ENCODE measurements at places on chromosomes 7 and 10.
A peak's percentile ranks its signal among the peaks of the same experiment; 100 is the strongest.

- H3K4me1 ChIP-seq: no peaks in the 10 kb centered on the region
- H3K36me3 ChIP-seq: peaks cover 2% of the 10 kb centered on the region
- H3K27me3 ChIP-seq: peaks cover 2% of the 10 kb centered on the region
- DNase-seq: no peak
- H3K27ac ChIP-seq: no peak overlapping the region
Observed at GRCh38 chr7:22296916-22297315, 60.0 kb downstream of the RAPGEF5 start.

- H3K4me1 ChIP-seq: peaks cover 19% of the 10 kb centered on the region
- peaks cover 3% of the 10 kb centered on the region for H3K36me3 ChIP-seq
- no peaks in the 10 kb centered on the region for H3K27me3 ChIP-seq
- DNase-seq: no peak
Observed at GRCh38 chr7:29091715-29092114, 54.6 kb downstream of the CPVL start.

- no peak overlapping the region for H3K4me3 ChIP-seq
- no peak overlapping the region for H3K27ac ChIP-seq
- H3K36me3 ChIP-seq: no peaks in the 10 kb centered on the region
- no peak for DNase-seq
- H3K27me3 ChIP-seq: no peaks in the 10 kb centered on the region
Observed at GRCh38 chr7:105653441-105654005, 72.2 kb upstream of the EFCAB10 start.

DNA sequence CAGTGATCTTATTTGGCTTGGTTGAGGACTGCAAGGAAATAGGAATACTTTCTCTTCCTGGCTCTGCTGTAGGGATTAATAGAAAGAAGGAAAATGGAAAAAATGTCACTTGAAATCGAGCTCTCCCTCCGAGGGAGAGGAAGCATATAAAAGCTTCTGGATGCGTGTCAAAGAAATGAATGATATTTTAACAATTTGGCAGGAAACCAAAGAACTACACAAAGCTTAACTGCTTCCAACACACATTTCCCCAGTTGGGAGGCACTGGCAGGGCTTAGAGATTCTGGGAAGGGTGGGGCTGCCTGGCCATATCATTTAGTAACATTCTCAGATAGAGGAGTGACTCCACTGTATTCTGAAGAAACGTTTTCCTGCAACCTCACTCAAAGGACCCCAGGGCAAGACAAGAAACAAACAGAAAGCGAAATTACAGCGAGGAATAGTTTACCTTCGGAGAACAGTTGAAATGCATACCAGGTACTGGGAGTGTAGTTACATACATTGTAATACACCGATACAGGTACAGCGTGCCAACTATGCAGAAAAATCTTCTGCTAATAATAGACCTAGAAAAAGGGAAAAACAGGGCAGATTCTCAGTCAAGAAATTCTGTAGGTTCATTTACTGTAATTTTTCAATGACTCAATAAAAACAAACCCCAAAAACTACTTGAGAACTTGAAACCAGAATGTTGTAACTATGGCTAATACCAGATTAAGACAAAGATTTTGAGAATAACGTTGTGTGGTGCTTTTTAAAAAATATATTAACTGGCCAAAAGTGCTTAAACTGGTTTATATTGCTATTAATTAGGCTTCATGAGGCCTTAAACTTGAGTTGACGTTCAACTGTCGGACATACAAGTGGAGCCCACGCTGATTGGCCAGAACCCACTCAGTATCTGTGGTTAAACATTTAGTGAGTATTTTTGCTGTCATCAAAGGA is 75.7 kb upstream of the ASAH2 start:
- no peak for DNase-seq
- H3K4me1 ChIP-seq: peaks cover 8% of the 10 kb centered on the region
- peak overlapping the region; percentile 22 for H3K27ac ChIP-seq

- DNase-seq: no peak
- peaks cover 34% of the 10 kb centered on the region for H3K4me1 ChIP-seq
- peak overlapping the region; percentile 58 for H3K27ac ChIP-seq
- peaks cover 12% of the 10 kb centered on the region for H3K36me3 ChIP-seq
- H3K27me3 ChIP-seq: no peaks in the 10 kb centered on the region
Observed at GRCh38 chr7:134905375-134905774, 80.9 kb upstream of the AGBL3 start.

DNA sequence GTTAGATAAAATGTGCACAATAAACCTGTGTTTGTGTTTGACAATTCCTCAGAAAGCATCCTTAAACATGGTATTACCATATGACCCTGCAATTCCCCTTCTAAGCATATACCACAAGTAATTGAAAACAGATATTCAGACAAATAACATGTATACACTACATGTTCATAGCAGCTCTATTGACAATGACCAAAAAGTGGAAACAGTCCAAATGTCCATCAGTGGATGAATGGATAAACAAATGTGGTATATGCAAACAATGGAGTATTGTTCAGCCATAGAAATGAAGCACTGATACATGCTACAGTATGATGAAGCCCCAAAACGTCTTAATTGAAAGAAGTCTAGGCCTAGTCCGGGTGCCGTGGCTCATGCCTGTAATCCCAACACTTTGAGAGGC is 280.1 kb downstream of the OTUD1 start:
- DNase-seq: no peak
- no peaks in the 10 kb centered on the region for H3K4me1 ChIP-seq
- peaks cover 40% of the 10 kb centered on the region for H3K27me3 ChIP-seq
- no peak overlapping the region for H3K27ac ChIP-seq

GRCh38 chr10:75514830-75515229 is 83.4 kb downstream of the LRMDA start:
- H3K27me3 ChIP-seq: peaks cover 47% of the 10 kb centered on the region
- no peak overlapping the region for H3K27ac ChIP-seq
- H3K36me3 ChIP-seq: peaks cover 12% of the 10 kb centered on the region

DNA sequence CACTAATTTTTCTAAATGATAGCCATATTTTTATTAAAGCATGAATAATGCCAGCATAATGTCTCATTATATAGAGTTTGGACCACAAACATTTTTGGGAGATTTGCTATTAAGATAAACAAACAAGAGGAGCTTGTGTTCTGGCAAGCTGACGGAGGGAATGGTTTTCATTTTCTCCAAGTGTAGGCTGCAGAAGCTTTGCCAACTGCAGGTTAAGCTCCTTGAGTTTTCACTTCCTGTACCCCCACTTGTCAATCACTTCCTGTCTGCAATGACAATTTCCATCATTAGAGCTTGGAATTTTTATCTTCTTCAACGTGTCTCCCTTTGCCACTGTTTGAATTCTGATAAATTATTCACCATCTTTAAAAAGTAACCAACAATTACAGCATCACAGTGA is 13.4 kb downstream of the EBF3 start:
- H3K27me3 ChIP-seq: peaks cover 55% of the 10 kb centered on the region
- peak overlapping the region; percentile 34 for H3K27ac ChIP-seq
- no peak overlapping the region for H3K4me3 ChIP-seq

GRCh38 chr7:24778543-24779282 is 21.4 kb upstream of the GSDME start:
- H3K27ac ChIP-seq: no peak overlapping the region
- H3K36me3 ChIP-seq: no peaks in the 10 kb centered on the region
- no peak overlapping the region for H3K4me3 ChIP-seq

DNA sequence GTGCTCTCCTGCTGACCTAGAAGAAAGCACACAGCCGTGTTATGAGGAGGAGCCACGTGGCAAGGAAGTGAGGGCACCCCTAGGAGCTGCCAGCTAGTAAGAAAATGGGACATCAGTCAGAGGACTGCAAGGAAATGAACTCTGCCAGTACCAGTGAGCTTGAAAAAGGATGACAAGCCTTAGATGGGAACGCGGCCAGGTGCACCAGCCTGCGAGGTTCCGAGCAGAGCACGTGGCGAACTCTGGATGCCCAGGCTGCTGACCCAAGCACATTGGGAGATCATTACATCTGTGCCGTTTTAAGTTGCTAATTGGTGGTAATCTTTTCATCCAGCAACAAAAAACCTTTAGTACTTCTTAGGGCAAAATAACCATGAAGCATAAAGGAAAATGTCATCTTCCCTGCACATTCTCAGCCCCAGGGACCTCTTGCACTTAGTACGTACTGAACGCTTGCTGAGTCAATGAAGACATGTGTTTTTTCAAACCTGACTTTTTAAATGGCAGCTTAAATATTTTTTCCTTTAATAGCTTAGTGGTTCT is 69.4 kb downstream of the AMZ1 start:
- no peaks in the 10 kb centered on the region for H3K27me3 ChIP-seq
- peaks cover 49% of the 10 kb centered on the region for H3K4me1 ChIP-seq
- H3K27ac ChIP-seq: peak overlapping the region; percentile 95
- H3K4me3 ChIP-seq: peak overlapping the region; percentile 9

- H3K36me3 ChIP-seq: peaks cover 4% of the 10 kb centered on the region
- DNase-seq: no peak
Observed at GRCh38 chr7:17436126-17436525, 137.7 kb downstream of the AHR start.

GRCh38 chr7:110647266-110647665 is 443.7 kb upstream of the LRRN3 start:
- H3K27me3 ChIP-seq: no peaks in the 10 kb centered on the region
- H3K36me3 ChIP-seq: no peaks in the 10 kb centered on the region
- no peak for DNase-seq
- H3K4me3 ChIP-seq: no peak overlapping the region
- no peak overlapping the region for H3K27ac ChIP-seq

DNA sequence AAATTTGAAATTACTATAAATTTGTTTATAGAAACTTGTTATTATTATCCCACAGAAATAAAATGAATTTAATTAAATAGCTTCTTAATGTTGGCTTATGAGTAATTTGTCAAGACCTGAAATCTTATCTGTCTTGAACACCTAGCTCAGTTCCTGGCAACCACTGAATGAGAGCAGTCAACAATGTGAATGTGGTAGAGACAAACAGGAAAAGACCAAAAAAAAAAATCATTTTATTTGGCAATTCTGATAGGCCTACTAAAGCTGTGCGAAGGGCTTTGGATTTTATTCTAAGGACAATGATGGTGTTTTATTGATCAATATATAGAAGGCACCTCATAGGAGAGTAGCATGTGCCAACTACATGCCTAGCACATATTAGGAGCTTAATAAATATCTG is 127.8 kb upstream of the RSU1 start:
- DNase-seq: no peak
- no peaks in the 10 kb centered on the region for H3K36me3 ChIP-seq
- H3K27ac ChIP-seq: no peak overlapping the region
- no peaks in the 10 kb centered on the region for H3K27me3 ChIP-seq

- DNase-seq: peak; percentile 51
- H3K4me1 ChIP-seq: peaks cover 24% of the 10 kb centered on the region
- no peak overlapping the region for H3K27ac ChIP-seq
Observed at GRCh38 chr10:100656454-100656853, 88.9 kb upstream of the PAX2 start.

GRCh38 chr7:141073173-141073640 is 657 bp upstream of the TMEM178B start:
- no peaks in the 10 kb centered on the region for H3K36me3 ChIP-seq
- peak; percentile 77 for DNase-seq
- H3K4me1 ChIP-seq: peaks cover 17% of the 10 kb centered on the region
- H3K4me3 ChIP-seq: peak overlapping the region; percentile 65

GRCh38 chr10:16967866-16968415 is 150.7 kb upstream of the RSU1 start:
- H3K4me3 ChIP-seq: no peak overlapping the region
- DNase-seq: no peak
- H3K36me3 ChIP-seq: no peaks in the 10 kb centered on the region
- peak overlapping the region; percentile 87 for H3K27ac ChIP-seq

DNA sequence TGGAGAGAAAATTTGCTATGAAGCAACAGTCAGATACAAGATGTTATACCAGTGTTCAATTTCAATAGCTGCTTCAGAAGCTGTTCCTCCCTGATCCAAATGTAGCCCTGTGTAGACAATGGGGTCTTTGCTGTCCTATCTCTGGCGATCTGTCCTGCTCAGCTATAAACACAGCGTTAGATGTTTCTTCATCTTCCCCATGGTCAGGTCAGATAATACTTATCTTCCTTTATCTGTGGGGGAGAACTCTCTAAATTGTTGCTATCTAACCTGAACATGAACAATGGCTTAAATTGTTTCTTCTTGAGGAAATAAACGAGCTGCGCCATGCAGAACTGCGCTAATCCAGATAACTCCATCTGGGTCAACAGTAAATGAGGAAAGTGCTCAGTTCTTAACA is 15.6 kb upstream of the KIAA1217 start:
- H3K36me3 ChIP-seq: no peaks in the 10 kb centered on the region
- peak overlapping the region; percentile 75 for H3K27ac ChIP-seq
- DNase-seq: no peak
- no peaks in the 10 kb centered on the region for H3K27me3 ChIP-seq
- H3K4me1 ChIP-seq: peaks cover 35% of the 10 kb centered on the region
- no peak overlapping the region for H3K4me3 ChIP-seq

DNA sequence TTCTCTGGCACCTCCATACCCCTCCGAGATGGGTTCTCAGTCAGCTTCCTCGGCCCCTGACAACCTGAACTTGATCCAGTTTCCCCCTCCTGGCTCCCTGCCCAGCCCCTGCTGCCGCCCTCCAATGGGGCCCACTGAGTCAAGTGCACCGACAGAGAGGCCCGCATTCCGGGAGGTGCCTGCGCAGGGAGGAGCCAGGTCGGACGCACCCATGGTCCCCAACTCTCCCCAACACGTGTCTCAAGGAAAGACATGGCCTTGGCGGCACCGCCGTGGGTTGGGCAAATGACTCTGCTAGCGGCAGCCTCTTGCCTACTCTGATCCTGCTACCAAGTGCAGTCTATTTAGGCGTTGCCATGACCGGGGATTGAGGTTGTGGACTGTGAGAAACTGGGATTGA is 275.3 kb downstream of the SNX13 start:
- H3K27me3 ChIP-seq: no peaks in the 10 kb centered on the region
- DNase-seq: no peak
- H3K4me1 ChIP-seq: peaks cover 25% of the 10 kb centered on the region
- H3K36me3 ChIP-seq: no peaks in the 10 kb centered on the region

DNA sequence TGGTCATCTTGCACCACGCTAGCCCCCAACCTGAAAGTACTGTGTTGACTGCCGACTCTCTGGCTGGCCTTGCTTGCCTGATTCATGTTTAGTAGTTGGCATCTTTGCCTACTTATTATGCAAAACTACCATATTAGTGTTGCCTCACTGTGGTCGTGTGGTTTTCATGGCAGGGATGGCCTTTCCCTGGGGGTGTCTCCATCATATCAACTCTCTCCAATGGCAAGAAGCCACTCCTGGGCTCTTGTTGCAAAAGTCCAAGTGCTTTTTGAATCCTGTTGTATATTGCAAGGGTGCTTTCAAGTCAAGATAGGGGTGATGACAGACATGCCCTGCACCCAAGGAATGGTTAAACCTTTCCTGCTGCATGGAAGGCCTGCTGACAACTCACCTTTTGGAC is 39.4 kb downstream of the ABLIM1 start:
- no peaks in the 10 kb centered on the region for H3K27me3 ChIP-seq
- H3K27ac ChIP-seq: no peak overlapping the region
- H3K4me1 ChIP-seq: peaks cover 13% of the 10 kb centered on the region
- DNase-seq: no peak
- H3K4me3 ChIP-seq: no peak overlapping the region
- no peaks in the 10 kb centered on the region for H3K36me3 ChIP-seq

DNA sequence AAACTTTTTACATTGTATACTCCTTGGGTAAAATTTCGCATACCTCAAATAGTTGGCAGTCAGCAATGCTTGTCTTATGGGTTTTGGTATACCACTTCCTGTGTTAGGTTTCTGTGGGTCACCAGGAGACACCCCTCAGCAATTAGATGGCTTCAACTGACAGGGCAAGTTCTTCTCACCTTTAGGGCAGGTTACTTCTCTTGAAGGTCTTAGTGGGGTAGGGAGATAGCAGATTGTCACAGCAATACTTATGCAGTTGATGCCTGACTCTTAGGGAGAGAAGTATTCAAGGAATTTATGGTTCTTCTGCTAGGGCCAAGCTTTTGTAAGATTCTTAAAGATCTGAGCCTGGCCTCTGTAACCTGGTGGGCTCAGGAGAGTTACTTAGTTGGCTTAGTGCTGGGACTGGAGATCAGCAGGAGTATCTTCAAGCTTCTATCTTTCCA is 42.9 kb downstream of the MKLN1 start:
- H3K4me1 ChIP-seq: peaks cover 20% of the 10 kb centered on the region
- H3K4me3 ChIP-seq: no peak overlapping the region
- no peak for DNase-seq
- H3K27ac ChIP-seq: peak overlapping the region; percentile 86
- H3K27me3 ChIP-seq: no peaks in the 10 kb centered on the region
